ENCODE measurements at places on chromosomes 13 and 19.

- DNase-seq, result no peak
Observed at GRCh38 chr13:74027161-74027779, 106.9 kb downstream of the KLF12 start.

DNA sequence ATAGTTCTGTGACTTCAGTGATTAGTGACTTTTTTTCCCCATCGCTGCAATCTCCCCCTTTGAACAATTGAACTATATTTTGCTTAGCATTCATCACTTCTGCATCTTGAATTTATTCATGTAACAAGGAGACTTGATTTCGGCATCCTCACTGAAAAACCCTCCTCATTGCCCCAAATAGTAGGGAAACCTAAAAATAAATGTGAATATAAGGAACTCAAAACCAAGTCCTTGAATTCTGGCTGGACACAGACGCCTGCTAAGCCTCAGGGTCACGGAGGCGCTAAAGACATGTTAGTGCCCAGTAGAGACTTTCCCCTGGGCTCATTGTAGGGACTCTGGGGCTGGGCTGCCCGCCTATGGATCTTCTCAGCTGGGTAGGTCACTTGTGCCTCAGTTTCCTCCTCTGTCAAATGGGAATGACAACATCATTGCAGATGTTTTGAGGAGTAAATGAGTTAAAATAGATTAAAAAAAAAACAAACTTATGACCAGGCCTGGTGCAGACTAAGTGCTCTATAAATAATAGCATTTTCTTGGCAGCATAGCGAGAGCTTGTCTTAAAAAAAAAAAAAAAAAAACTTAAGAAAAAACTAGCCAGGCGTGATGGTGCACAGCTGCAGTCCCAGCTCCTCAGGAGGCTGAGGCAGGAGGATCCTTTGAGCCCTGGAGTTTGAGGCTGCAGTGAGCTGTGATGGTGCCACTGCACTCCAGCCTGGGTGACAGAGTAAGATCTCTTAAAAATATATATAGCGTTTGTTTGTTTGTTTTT lies 1.8 kb upstream of the ADGRE5 start:
- DNase-seq, result no peak

GRCh38 chr13:60974296-60974695 lies 441.4 kb downstream of the PCDH20 start:
- DNase-seq, result no peak

GRCh38 chr13:27465611-27466010 lies 15.2 kb upstream of the MTIF3 start:
- no peak for DNase-seq

- no peak for DNase-seq
Observed at GRCh38 chr13:50970956-50971355, 61.4 kb downstream of the RNASEH2B start.

DNA sequence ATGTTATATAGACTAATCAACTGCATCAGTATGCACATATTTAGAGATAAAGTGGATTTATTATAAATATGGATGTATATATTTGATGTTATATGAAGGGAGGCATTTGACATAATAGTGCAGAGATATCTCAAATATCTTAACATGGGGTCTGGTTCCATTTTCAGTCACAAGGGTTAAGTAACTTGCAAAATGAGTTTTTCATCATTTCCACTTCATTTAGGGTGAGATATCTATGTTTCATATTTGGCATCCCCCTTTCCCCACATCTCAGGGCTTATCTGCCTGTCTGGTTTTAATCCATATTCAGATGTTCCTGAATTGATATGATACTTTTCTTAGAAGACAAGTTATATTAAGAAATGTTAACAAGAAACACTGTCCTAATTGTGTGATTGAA lies 2141.2 kb downstream of the PCDH9 start:
- no peak for DNase-seq

- no peak for DNase-seq
Observed at GRCh38 chr13:87244256-87244890, 426.8 kb upstream of the SLITRK5 start.

DNA sequence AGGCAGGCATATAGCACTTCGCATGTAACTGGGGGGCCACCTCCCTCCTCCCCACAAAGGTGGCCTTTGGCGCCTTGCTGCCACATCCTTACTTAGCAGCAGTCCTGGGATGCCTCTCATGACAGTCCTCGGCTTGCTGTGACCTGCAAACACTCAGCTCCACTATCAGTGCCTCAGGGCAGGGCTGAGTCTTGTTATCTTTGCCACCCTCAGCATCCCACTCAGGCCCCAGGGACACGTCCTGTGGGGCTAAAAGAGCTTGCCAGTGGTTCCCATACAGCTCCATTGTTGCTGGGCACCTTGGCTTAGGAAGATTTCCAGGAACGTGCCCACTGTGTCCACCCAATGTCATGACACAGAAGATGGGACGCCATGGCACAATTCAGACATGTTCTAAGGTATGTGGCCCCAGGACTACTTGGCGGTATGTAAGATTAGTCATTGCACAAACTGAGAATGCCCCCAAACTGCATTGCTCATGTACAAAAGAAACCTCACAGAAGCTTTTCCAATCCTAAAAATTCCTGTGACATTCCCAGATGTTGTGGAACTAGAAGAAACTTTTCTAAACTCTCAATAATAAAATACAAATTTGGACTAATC lies 16.3 kb downstream of the DOCK9 start:
- no peak for DNase-seq

GRCh38 chr19:51359294-51359693 lies 6.9 kb downstream of the ETFB start:
- no peak for DNase-seq

GRCh38 chr19:20244356-20244755 lies 77.3 kb downstream of the ZNF486 start:
- no peak for DNase-seq

DNA sequence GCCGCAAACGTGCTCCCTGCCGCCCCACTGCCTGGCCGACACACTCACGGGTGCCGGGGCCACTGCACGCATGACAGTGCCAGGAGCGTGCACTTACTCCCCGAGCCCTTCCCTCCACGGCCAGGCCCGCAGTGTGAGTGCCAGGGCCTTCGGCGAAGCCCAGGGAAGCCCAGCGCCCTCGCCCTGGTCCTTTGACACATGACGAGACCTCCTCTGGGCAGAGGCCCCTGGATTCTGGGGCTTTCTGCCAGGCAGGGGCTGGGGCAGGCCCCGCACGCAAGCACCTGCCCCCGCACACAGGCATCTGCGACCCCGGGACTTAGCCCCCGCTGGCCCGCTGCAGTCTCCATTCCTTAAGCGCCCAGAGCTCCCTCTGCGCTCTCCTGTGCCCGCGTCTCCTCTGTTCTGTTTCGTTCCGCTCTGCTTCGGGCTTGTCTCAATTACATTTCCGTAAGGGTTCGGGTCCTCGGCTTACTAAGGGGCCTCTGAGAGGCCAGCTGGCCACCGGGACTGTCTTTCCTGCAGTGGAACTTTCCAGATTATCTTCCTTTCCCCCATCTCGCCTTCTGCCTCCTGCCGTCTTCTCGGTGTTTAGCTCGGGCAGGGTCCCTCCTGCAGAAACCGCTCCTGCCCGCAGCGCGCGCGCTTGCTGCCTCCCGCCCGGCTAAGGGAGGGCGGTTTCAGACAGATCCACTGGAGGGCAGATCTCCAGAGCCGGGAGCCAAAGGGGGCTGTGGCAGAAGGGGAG lies 98.8 kb downstream of the ING1 start:
- no peak for DNase-seq

GRCh38 chr19:29793116-29793727 lies 18.6 kb upstream of the CCNE1 start:
- no peak for DNase-seq

DNA sequence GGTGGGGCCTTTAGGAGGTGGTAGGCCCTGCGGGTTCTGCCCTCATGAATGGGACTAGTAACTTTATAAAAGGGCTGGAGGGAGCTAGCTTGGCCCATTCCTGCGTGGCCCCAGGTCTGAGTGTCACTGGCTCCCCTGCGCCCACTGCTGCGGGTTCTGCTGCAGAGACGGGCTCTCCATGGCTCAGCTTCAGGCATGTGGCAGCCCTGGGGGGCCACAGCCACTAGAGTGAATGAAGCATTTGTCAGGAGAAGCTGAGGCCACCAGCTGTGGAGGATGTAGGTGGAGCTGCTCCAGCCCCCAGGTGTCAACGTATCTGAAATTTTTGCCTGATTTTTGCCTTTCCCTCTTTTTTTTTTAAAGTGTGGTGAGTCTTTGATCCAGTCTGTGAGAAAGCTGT lies 119.1 kb downstream of the SOX1 start:
- DNase-seq, result no peak

- DNase-seq, result peak; percentile 50
Observed at GRCh38 chr19:5340637-5341447, at the start of gene PTPRS. Gene PTPRS (minus strand): TSS chr19:5340812. CDS start chr19:5286140, 54,672 bp downstream.

- DNase-seq, result peak; percentile 43
Observed at GRCh38 chr19:18273561-18274218, 562 bp downstream of the IQCN start.

DNA sequence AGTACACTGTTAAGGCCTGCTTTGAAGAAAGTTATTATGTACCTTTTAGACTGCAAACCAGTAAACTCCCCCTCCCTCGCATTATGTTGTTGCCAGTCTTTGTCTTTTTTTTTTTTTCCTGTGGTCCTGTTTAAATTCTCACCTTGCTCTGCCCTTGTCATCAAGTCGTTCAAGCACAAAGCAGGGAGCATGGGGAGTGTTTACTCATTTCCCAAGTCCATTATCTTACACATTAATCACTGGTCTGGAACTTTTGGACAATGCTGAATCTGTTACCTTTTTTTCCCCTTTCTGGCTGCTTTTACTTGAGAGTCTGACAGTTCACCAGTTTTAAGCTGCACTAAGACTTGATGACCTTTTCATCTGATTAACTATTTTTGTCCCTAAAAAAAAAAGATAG lies 108.2 kb downstream of the DACH1 start:
- DNase-seq, result no peak

DNA sequence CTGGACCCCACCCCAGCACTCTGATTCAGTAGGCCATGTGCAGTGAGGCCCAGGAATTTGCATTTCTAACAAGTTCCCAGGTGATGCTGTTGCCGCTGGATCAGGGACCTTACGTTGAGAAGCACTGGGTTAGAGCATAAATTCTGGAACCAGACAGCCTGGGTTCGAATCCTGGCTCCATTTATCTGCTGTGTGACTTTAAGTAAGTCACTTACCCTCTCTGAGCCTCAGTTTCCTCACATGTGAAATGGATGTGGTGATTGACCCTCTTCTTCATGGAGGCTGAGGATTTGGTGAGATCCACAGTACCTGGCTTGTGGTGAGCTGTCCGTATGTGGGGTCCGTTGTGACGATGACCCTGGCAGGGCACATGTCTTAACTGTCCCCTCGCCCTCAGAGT lies 15.9 kb downstream of the HIPK4 start:
- no peak for DNase-seq

- no peak for DNase-seq
Observed at GRCh38 chr19:43447655-43448054, 17.8 kb downstream of the LYPD3 start.

DNA sequence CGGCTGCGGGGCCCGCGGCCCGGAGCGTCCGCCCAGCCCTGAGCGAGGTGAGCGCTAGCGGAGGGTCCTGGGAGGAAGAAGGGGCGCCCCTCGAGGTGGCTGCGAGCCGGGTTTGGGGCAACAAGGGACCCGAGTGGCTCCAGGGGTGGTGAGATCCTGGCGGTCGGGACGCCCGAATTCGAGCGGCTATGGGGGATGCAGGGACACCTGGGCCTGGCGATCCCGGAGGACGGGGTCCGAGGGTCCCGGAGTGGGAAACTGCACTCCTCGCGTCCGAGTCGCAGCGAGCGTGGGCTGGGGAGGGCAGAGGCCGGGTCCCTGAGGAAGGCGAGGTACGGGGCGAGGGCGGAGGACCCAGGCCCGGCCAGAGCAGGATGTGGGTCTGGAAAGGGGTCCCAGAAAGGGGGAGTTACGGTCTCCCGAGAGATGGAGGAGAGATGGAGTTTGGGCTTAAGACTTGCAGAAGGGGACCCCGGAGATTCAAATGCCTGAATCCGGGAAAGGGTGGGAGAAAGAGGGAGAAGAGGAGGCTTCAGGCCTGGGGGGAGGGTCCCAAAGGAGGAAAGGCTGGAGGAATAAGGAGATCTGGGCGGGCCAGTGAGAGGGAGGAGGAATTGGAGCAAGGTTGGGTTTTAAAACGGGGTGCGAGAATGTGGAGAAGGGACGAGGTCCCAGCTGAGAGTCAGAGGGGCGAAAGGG lies 542 bp downstream of the CACNG7 start:
- no peak for DNase-seq

- no peak for DNase-seq
Observed at GRCh38 chr13:77328819-77329132, 1.9 kb upstream of the MYCBP2 start.

GRCh38 chr19:1451916-1452801 lies 2.2 kb downstream of the APC2 start:
- no peak for DNase-seq

DNA sequence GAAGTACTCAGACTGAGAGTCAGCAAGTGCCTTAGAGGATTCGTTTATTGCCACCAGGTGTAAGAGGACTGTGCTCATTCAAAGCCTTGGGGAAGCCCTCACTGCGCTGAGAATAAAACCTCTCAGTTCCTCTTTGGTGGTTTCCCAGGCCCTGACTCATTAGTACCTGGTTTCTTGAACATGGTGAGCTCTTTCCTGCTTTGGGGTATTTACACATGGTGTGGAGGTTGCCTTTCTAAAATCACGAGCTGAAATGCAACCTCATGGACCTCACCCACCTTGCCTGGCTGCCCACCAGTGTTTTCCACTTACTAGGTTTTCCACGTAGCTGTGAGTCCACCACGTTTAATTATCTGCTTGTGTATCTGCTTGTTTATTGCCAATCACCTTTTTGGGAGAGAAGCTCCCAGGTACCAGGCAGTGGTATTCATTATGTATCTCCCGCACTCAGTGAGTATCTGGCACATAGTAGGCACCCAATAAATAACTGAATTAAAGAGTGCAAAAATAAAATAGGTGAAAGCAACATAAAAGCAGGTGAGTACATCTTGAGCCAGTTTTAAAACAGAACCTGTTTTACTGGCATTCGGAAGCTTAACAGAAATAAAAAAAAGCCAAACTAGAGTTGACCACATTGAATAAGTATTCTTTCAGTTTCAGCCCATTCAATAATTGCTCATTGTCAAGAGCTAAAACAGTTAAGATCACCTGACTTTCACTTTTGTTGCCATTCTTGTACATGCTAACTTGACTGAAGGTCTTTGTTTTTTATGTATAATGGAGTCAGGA lies 533.0 kb downstream of the MYO16 start:
- DNase-seq, result peak; percentile 74

DNA sequence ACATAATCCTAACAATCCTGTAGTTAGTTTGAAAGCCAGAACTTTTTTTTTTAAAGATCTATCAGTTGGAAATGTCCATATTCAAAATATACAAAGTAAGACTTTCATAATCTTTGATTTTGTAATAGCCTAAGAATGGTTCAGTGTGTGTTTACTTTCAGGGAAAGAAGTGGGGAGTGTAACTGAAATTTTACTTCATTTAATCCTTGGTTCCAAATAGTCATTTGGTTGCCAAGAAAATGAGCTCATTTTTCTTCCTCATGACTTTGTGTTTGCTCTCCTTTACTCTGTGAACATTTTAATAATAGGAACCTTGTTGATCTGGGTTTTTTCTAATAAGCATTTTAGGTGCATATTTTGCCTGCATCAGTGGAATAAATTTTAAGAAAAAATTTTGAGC lies 278.8 kb downstream of the SLITRK6 start:
- no peak for DNase-seq

GRCh38 chr19:43779147-43779819 lies 1.5 kb downstream of the KCNN4 start:
- no peak for DNase-seq

Measured in memory B cell (primary cell).